SK-N-DZ (cell line): ENCODE measurements at places on chromosomes 4 and X.
A peak's percentile ranks its signal among the peaks of the same experiment; 100 is the strongest.

- DNase-seq: no peak
Measured at GRCh38 chrX:105634180-105634579, 188.2 kb upstream of the NRK start.

GRCh38 chr4:48129307-48130014 lies 4.6 kb downstream of the TXK start:
- no peak for DNase-seq

- no peak for DNase-seq
Measured at GRCh38 chr4:40890764-40891163, 141.0 kb downstream of the NSUN7 start.

DNA sequence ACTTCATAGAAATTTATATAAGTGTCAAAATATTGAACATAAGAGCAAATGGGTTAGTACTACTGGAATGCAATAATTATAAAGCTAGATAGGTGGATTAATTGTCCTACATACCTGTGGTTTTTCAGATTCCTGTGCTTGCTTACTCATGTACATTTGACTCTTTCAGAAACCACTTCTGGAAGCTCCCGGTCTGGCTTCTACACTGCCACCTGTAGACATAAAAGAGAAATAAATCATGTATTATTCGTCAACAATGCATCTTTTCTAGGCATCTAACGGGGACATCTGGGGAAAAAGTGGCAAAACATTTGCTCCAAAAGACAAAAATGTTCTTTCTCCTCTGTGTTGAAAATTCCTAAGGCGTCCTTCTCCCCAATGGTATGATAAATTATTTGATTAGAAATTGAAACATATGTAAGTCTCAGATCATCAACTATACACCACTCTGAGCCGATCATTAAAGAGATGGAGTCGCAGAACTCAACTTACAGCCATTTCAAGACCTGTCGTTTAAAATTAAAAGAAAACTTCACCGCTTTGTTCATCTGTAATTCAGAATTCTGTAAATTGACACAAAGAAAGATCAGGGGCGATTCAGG lies 648.7 kb upstream of the DIPK2B start:
- DNase-seq: no peak

DNA sequence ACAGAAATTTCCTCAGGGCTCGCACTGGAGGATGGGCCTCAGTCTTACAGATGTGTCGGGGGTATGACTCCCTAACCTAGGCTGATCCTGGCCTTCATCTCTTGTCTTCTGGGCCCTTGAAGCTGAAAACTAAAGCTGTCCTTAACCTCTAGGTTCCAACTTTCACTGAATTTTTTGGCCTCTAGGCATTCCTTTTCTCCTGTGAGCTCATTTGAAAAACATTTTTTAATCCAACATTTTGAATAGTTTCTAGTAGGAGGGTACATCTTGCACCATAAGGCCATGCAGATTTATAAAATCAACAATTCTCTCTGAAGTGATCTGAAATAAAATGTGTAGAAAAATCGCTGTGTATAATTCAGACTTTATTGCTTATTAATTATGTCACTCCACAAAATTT lies 19.7 kb downstream of the RWDD4 start:
- DNase-seq: no peak

GRCh38 chr4:176906709-176907108 lies 114.0 kb upstream of the VEGFC start:
- DNase-seq: no peak

DNA sequence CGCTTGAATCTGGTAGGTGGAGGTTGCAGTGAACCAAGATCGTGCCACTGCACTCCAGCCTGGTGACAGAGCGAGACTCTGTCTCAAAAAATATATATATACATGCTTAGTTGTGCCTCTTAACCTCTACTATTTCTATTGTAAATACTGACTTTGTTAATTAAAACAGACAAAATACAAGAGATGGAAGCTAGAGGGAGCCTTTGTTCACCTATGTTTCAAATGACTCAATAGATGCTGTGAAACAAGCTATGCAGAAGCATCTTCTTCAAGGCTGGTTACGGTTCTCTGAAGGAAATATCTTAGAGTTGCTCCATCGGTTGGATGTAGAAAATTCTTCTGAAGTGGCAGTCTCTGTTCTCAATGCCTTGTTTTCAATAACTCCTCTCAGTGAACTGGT lies 6.2 kb downstream of the NCAPG start:
- peak; percentile 18 for DNase-seq

- no peak for DNase-seq
Measured at GRCh38 chr4:114146947-114147618, 167.6 kb upstream of the ARSJ start.

GRCh38 chrX:153931748-153932147 lies 3.1 kb downstream of the NAA10 start:
- no peak for DNase-seq

DNA sequence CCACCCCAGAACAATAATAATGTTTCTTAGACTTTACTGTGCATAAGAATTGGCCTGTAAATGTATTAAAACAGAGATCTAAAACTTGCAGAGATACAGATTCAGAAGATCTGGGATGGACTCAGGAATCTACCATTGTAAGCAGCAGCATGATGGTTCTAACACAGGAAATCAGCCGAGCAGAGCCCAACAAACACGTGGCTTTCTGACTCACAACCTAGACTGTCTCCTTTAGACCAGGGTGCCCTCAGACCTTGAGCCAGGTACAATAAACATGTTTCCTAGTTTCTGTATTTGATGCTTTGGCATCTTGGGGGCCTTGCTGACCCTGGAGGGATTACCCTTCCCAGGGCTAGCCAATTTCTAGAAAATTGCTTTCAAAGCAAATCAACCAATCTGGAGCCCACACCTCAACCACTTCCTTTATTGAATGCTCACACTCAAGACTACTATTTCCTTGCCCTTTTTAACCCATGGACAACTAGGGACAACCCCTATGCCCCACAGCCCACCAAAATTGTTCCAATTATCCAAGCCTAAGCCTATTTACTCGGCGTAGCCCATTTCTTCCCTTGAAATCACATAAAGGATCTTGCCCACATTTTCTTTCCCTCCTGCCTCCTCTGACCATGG lies 80.5 kb downstream of the TBC1D9 start:
- DNase-seq: no peak

DNA sequence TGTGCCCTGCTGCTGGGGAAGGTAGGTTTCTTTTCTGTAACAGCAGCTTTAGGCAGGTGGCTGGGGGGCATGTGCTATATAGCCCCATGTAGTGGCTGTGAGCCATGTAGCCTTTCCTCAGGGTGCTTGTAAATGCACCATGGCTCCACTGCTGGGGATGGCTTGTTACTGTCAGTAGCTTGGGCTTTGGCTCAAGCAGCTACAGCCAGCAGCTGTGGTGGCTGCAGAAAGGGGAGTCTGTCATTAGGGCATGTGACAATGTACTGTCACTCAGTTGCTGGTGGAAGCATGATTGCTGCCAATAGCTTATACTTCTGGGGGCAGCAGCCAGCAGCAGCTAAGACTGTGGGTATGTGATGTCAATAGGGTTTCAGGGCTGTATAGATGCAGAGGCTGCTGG lies 33.9 kb upstream of the DDIT4L start:
- no peak for DNase-seq

DNA sequence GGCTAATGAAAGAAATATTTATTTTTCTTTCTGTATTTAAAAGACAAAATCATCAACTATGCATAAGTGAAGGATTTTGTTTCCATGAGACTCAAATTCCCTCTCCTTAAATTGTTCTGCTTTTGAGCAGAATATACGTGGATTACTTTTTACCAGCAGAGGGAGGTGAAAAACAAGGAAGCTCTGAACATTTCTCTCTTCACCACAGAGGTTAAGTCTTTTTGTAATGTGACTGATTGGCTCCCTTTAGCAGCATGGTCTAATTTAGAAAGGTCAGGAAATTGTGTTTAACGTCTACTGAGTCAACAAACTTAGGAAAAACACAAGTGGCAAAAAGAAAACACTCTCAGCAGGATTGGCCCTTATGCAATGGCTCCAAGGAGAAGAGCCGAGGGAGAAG lies 55.1 kb upstream of the F9 start:
- no peak for DNase-seq
